B cell (primary cell): ENCODE measurements at places on chromosomes 11 and 22.
A peak's percentile ranks its signal among the peaks of the same experiment; 100 is the strongest.

- DNase-seq = no peak
Observed at GRCh38 chr11:57604296-57605027, 7.0 kb downstream of the SERPING1 start.

GRCh38 chr22:48938741-48939140 lies 888.9 kb downstream of the BRD1 start:
- DNase-seq = no peak

DNA sequence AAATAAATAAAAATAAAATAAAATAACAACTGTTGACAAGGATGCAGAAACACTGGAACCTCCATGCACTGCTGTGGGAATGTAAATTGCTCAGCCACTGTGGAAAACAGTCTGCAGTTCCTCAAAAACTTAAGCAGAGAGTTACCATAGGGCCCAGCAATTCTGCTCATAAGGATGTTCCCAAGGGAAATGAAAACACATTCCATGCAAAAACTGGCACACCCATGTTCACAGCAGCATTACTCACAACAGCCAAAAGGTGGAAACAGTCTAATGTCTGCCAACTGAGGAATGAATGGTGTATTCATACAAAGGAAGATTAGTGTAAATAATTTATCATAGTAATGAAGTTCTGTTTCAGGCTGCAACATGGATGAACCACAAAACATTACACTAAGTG lies 3.2 kb upstream of the KRTAP5-10 start:
- no peak for DNase-seq

GRCh38 chr11:33157103-33158027 lies 3.9 kb downstream of the CSTF3 start:
- no peak for DNase-seq

GRCh38 chr11:78497293-78497692 lies 77.4 kb downstream of the NARS2 start:
- DNase-seq = no peak

DNA sequence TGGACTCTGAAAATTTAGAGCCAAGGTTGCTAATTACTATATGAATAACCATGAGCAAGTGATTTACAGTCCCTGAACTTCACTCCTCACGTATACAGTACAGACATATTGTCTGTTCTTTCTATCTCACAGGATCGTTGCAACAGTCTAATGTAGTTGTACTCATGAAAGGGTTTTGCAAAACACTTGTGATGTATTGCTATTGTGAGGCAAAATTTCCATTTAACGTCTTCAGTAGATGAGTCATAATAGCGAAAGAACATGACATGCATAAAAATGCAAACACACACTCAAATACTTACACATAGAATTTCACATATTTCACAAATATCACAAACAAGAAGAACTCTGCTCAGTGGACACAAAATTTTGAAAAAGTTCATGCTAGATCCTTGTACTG lies 134.6 kb upstream of the TRPC6 start:
- DNase-seq = no peak

DNA sequence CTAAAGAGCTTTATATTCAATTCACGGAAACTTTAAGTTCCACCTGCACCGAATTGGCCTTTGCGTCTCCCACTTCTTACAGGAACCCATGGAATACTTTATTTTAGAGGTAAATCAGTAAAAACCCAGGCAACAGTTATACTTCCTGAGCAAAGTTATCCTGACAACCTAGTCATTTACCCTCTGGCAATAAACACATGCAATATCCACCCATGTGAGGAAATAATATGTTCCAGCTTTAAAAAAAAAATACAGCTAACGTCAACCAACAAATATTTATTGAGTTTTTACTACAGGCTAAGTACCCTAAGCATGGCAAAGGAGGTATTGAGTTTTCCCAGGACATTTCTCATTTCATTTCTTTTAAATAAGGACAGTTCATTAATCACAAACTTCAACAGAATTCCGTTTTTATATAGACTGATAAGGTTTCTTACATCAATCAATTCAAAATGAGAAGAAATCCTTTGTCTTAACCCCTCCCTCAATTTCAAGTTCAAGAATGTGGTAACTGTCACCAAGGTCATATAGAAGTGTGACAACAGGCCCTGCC lies 38.3 kb upstream of the CCDC34 start:
- DNase-seq = no peak

DNA sequence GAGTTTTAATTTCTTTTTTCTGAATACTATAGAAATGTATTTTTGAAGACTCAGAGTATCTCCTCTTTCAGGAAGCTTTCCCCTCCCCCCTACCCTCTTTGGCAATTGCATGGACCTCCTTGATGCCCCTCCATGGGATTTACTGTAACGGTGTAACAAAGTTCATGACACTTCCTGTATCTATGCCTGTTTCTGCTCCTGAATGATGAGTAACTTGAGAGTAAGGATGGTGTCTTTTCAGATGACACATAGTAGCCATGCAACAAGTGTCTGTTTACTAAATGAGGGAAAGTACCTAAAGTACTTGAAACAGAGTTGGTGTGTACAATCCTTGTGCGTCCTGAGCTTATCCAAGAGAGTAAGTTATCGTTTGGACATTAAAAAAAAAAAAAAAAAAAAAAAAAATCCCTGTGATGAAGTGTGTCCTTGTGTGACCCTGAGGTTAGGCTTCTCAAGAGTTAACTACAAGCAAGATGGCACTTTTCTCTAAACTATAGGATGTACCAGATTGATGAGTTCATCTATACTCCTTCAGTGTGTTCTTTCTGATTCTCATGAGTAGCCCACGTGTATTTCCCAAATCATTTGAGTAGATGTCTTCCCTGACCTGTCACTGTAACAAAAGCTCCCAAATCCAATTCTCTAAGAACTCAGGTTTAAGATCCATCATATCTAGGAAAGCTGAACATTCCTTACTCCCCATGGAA lies 7.4 kb downstream of the ETS1 start:
- no peak for DNase-seq

GRCh38 chr22:49884503-49885260 lies 31.0 kb downstream of the ZBED4 start:
- DNase-seq = no peak

- no peak for DNase-seq
Observed at GRCh38 chr11:96221244-96222070, 121.5 kb downstream of the MAML2 start.

- DNase-seq = peak; percentile 94
Observed at GRCh38 chr11:69055598-69056516, 7.1 kb downstream of the TPCN2 start.

- DNase-seq = no peak
Observed at GRCh38 chr11:13920756-13921155, 41.8 kb upstream of the SPON1 start.

GRCh38 chr11:105491394-105491793 lies 118.5 kb upstream of the GRIA4 start:
- DNase-seq = no peak

GRCh38 chr11:126026579-126026978 lies 36.1 kb downstream of the CDON start:
- DNase-seq = no peak

- no peak for DNase-seq
Observed at GRCh38 chr22:20607157-20607907, 99.9 kb downstream of the MED15 start.

GRCh38 chr11:91173701-91174100 lies 950.9 kb upstream of the CHORDC1 start:
- DNase-seq = no peak

DNA sequence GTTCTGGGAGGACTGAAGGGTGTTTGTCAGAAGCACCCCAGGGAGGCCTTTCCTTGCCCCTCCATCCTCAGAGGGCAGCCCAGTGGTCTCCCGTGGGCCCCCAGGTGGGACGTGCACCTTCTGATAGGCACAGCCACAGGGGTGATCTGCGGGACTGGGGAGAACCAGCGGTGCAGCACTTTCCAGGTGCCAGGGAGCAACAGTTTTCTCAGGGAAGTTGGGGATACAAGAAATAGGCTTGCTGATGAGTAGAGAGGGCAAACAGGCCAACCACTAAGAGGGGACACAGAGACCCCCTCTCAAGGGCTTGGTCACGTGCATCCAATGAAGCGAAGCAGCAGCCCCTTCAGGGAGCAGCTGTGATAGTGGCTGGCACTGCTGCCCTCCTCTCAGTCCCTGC lies 107.1 kb upstream of the BID start:
- DNase-seq = no peak

DNA sequence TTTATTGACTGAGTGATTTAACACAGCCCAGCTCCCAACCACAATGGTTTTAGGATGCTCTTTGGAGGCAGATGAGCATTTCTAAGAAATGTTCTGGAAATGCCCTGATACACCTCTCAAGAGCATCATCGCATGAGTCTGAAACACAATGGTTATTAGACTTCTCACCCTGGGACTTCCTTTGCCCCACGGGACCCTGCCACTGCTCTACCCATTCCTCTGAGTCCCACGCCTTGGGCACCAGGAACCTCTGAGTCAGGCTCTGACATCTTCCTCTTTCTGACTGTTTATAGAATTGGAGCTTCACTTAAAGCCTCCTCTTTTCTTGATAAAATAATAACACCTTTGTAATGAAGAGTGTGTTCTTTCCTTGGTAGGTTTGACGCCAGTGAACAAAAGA lies 85.6 kb upstream of the PARVA start:
- no peak for DNase-seq

DNA sequence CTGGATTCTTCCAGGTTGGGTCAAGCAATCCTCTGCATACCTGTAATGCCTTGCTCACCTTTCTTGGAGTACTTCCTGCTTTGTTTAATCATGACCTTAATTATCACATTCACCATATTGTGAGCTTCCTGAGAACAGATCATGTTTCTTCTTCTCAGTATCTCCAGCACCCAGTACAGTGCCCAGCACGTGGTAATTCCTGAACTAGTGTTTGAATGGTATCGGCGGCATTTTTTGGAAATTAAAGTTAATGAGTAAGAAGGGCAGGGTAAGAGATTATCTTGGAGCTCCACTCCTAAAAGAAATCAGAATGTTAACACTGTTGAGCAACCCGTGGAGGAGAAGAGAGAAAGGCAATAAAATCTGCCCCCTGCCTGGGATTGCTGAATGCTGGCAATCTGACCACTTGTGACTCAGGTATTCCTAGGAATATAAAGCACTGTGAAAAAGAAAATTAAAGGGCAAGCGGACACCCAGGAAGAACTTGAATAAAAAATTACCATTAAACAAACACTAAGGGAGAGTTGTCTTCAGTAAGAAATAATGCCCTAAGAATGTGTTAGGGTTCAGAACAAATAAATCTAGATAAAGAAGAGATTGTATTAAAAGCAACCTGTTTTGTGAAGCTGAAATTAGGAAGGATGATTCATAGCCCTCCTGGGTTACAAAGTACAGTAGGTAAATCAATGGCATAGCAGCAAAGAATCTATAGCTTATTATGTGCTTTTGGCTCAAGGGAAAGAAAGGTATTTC lies 92.9 kb downstream of the PDHX start:
- DNase-seq = no peak

DNA sequence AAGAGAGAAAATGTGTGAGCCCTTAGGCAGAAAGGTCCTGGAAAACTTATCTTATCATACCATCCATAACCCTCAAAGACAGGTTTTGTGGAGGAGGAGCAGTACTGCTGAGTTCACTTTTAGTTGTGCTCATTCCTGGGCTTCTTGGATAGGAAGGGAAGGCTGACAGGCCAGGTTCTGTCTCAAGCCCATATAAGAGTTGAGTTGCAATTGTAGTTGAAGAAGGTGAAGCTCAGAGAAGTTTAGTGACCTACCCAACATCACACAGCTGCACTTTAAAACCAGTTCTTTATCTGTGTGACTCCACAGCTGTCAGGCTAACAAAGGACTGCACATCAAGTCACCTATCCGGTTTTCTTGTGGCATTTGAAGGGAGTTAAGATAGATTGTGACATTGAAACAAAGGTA lies 13.0 kb downstream of the TEAD1 start:
- DNase-seq = no peak

- no peak for DNase-seq
Observed at GRCh38 chr22:43562843-43563242, 151.0 kb downstream of the MPPED1 start.

DNA sequence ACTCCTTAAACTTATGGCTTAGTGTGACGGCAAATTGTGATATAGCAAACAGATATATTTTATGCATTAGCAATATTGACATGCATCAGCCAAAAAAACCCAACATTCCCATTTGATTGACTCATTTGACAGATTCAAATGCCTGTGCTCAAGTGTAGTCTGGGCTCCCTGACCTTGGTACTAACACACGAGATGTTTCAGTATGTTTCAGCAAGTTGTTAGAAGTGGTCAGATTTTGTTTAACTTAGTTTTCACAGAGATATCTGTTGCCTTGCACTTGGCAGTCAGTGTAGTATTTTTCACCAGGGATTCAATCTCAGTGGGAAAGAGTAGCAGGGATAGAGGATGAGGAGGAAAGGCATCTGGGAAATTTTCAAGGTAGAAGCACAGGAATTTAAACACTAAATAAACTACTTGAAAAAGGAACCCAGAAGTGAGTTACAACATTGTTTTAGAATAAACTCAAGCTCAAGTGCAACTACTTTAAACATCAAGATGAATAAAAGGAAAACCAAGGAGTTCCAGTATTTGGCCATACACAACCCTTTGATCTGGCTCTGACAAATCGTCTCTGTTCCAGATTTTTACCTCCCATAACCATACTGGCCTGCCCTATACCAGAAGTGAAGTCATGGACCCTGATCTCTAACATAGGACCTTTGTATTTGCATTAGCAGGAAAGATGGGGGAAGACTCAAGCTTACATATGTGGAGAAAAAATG lies 56.5 kb upstream of the BLID start:
- no peak for DNase-seq

GRCh38 chr11:61533401-61533800 lies 24.9 kb downstream of the LRRC10B start:
- no peak for DNase-seq

GRCh38 chr11:10095412-10096208 lies 198.4 kb downstream of the SBF2 start:
- DNase-seq = no peak

DNA sequence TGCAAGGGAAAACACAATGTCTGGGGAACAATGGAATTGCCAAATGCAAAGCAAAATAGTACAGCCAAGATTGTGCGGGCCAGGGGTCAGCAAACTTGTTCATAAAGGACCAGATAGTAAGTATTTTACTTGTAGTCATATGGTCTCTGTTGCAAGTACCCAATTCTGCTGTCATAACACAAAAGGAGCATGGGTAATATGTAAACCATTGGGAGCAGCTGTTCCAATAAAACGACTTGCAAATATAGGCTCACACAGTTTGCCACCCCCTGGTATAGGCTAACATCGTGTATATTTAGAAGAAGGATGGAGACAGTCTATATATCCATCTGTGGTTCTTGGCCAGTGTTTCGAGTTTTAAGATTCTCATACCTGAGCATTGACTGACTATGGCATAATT lies 15.6 kb downstream of the SDHAF2 start:
- DNase-seq = no peak

- DNase-seq = no peak
Observed at GRCh38 chr22:33400061-33400840, 342.1 kb upstream of the SYN3 start.

GRCh38 chr11:125091877-125092664 lies 19.4 kb downstream of the TMEM218 start:
- no peak for DNase-seq
